ENCODE measurements at places on chromosomes 13 and 19.

- no peak for DNase-seq
Observed at GRCh38 chr19:5717215-5717935, 2.6 kb downstream of the LONP1 start.

DNA sequence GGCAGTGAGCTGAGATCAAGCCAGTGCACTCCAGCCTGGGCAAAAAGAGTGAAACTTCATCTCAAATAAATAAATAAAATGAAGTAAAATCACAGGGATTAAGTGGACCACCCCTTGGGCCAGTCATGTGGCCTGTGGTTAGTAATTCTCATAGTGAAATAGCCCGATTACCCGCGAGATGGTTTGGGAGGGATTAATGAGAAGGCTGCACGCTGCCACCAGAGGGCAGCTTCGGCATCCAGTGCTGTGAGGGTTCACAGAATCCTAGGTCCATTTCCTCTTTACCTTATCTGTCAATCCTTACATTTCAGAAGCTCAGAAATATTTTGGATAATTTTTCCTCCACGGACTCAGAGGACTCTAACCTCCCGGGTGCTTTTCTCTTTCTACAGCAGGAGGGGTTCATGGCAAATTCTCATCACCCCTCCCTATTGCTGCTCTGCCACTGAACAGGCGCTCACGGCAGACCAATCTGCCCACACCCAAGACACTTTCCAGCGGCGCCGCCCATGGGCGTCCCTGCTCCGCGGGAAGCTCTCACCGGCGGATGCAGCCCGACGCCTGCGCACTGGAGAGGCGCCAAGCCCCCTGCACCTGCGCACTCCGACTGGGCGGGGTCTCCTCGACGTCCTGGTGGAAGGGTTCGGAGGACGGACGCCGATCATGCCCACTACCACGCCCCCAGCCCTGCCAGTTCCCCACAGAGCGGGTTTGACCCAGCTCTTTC lies 11.0 kb downstream of the ZNF835 start:
- DNase-seq = no peak

DNA sequence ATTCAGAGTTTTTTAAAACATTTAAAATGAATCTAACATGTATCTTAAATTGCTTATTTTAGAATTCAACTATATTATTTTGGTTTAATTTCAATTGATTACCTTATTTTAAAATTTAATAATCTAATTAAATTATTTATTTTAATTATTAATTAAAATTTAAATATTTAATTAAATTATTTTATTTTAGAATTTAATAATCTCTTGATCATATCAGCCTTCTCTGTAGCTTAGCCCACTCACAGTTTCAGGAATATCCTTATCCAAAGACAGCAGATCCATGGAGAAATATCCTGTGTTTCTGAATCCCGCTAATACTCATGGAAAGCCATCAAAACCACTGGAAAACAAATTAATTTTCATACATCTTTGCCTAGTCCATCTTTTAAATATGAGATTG lies 1669.2 kb downstream of the PCDH9 start:
- DNase-seq = no peak

DNA sequence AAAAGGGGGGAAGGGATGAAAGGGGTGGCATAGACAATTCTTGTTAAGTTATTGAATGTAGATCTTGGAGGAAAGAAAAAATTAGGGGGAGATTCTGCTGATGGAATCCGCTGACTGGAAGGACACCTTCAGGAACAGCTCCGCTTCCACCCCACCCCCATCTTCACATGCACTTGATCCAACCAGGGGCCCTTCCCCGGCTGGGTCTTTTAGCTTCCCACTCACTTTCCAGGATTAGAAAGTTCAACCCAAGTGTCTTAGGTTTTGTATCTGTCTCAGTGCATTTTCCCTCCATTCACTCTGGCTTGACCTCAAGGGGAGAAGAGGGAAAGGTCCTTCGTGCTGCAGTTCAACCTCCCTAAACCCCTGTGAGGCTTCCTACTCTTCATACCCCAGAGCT lies 141.4 kb downstream of the IRS2 start:
- no peak for DNase-seq

Data from vagina (tissue), 2 donors.